ENCODE measurements at places on chromosomes 2 and 18. TPM values are rescaled to one million over a fixed set of nuclear protein-coding genes. Genes with fewer than 3 reads are reported as not detected.

Gene KCNS3
- 4.4 TPM for total RNA-seq

Gene GKN2
- total RNA-seq, result 0.24 TPM

Gene CRACDL
- 0.79 TPM for total RNA-seq

Gene KCNJ3
- not detected for total RNA-seq

Gene ITGAV
- 110 TPM for total RNA-seq

Gene KCNG2
- not detected for total RNA-seq

Gene MZT2A
- total RNA-seq, result 197 TPM

Gene SERPINB12
- total RNA-seq, result not detected

Gene RND3
- 205 TPM for total RNA-seq

Gene COLEC11
- total RNA-seq, result not detected

Gene TRIB2
- total RNA-seq, result 2.0 TPM

Gene ICOS
- not detected for total RNA-seq

Gene MRO
- not detected for total RNA-seq

Gene TSPYL6
- not detected for total RNA-seq

Gene M1AP
- not detected for total RNA-seq

Data from A172 (cell line).